ENCODE measurements at places on chromosomes 3 and 15. TPM values are rescaled to one million over a fixed set of nuclear protein-coding genes. Genes with fewer than 3 reads are reported as not detected.

- DNase-seq = no peak
These were observed 88.0 kb downstream of the TBC1D2B start for GRCh38 chr15:77989296-77990143.

The WNT7A gene
- not detected for total RNA-seq

The PLSCR5 gene
- total RNA-seq = not detected

The UNC13C gene
- total RNA-seq = not detected

DNA sequence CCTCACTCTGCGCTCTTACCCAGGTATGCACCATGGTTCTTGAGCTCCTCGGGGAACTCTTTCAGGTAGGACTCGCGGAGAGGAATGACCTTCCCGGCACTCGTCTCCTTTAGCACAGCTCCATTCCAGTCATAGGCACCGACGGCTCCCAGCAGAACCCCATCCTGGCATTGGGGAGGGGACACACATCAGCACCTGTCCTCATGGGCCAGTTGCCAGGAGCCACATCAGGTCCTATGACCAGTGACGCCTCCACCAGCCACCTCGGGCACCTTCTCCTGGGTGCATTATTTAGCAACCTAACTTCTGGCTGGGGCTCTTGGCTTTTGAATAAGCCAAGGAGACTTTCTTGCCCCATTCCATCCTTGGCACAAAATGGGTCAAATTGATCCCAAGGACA, 61.9 kb downstream of the FEM1B start:
- no peak for DNase-seq

The ABHD6 gene
- total RNA-seq = 19.5 TPM

The CFAP44 gene
- 1.6 TPM for total RNA-seq

The SAMD7 gene
- not detected for total RNA-seq
